NCI-H345 (cell line): ENCODE measurements at places on chromosomes 4 and X.

DNA sequence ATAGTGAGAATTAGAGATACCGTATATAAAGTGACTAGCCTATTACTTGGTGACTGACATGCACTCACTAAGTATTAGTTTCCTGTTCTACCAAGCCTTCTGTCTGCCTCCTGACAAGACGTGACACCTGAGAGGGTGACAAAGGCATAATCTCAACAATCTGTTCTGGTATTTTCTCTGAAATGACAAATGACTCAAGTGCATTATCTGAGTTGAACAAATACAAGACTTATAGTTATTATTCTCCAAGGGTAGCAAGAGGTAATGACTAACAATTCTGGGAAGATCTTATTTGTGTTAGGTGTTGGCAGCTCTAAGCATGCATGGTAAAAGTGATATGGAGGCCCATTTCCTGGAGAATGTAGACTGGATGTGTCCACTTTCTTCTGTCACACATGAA lies 60.6 kb downstream of the SYTL5 start:
- no peak for DNase-seq

GRCh38 chr4:54213761-54214160 lies 15.3 kb upstream of the PDGFRA start:
- DNase-seq, result no peak

GRCh38 chr4:141158219-141158618 lies 24.9 kb upstream of the RNF150 start:
- DNase-seq, result peak; percentile 22

DNA sequence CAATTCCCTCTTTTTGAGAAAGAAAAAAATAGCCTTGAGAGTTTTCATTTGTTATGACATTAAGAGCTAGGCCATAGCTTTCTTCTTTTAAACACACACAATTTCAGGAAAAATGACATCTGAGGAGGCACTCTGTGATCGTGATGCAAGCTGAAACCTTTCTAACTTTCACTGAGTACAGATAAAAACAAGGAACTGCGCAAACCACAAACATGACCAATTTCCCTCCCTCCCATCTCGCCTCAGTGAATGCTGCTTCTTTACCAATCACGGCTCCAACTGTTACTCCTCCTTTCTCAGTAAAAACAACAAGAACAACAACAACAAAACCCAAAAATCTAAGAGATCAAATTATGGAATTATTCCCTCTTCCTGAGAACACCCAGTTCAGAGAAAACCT lies 626.8 kb downstream of the TLL1 start:
- no peak for DNase-seq

DNA sequence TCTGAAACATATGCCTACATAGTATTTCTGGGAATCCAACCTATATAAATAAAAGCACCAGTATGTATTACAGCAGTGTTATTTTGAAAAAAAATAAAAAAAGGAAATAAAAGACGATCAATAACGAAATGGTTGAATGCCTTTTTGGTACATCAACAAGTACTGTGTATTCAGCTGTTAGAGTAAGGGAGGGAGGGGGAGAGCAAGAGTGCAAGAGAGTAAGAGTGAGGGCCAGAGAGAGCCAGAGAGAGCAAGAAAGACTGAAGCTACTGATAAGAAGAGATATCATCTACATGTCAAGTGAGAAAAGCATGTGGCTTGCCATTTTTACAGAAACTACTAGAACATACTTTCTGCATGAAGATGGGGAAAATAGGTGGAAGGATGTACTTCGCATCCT lies 1.8 kb downstream of the SPIN4 start:
- peak; percentile 35 for DNase-seq

GRCh38 chrX:8820910-8821527 lies 19.8 kb upstream of the FAM9A start:
- no peak for DNase-seq

- no peak for DNase-seq
Observed at GRCh38 chr4:19725130-19725529, 526.6 kb upstream of the SLIT2 start.

DNA sequence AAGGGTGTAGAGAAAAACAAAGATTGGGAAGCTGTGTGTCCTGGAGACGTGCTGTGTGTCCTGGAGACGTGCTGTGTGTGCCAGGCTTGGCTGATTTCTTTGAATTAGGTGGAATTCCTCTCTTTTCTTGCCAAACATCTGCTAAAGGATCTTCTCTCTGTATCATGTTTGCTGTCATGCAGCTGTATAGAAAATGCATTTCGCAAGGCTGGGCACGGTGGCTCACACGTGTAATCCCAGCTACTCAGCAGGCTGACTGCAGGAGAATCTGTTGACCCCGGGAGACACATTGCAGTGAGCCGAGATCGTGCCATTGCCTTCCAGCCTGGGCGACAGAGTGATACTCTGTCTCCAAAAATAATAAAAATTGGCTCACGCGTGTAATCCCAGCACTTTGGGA lies 187.0 kb downstream of the CRLF2 start:
- DNase-seq, result no peak

DNA sequence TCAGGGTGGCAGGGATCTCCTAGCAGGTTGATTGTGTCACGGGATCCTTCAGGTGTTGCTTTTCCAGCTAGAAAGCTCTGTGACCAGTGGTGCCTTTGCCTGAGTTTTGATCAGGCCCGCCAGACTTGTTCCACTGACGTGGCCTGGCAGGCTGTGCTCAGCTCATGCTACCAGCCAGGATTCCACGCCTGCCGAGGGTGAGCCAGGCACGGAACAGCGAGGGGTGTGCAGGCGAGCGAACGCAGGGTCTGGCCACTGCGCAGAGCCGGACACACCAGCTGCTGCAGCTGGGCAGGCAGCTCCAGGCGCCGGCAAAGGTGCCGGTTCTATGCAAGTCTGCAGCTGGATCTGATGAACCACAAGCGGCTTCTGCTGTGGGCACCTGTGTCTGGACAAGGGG lies 17.1 kb upstream of the SAT1 start:
- DNase-seq, result no peak

- no peak for DNase-seq
Observed at GRCh38 chr4:53863736-53864365, 200.6 kb downstream of the CHIC2 start.

- DNase-seq, result no peak
Observed at GRCh38 chrX:20513185-20513584, 246.5 kb upstream of the RPS6KA3 start.

DNA sequence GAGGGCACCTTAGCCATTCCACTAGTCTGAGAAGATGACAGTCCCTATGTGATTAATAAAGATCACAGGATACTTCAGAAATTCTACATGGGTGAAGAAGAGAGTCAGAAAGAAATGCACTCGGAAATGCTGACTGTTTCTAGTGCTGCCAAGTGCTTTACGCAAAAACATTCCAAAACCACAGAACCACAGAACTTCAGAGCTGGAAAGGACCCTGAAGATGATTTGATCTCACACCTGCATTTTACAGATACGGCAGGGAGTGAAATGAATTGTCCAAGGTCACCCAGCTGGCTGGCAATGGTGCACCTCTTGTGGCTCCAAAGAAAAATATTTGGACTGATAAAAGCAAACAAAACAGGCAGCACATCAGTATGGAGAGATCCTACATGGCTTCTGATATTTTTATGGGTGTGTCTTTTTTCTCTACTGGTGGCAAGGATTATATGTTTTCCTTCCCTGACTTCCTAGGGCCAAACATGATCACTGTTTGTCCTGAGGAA lies 115.9 kb downstream of the MAML3 start:
- DNase-seq, result no peak

DNA sequence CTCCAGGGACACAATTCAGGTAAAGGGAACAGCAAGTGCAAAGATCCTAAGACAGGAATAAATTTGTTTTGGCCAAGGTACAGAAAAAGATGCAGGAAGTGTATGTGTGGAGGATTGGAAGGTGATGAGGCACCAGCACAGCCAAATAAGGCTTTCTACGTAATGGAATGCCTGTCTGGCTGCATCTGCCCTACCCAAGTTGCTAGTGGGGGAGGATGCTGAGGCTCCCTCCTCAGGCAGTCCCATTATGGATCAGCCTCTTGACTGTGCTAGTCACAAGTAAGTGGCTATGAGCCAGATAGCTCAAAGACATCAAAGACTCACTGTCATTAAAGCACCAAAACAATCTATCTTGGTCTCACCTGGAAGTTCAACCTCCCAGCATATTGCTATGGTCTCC lies 300.9 kb upstream of the FAT4 start:
- no peak for DNase-seq

DNA sequence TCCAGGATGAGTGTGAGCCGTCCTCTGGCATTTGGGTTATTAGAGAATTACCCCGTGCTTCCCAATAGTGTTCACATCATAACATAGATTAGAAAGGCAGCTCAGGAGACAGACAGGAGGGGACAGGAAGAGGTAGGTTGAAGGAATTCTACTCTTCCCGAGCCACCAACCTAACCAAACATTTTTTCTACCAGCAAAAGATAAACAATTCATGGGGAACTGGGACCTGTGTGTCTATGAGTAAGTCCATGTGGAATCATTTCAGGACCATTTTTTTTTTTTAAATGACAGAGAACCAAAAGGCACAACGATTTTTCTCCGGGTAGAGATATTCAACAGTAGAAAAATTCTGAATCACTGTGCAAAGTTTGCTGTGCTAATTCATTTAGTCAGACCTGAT lies 174.2 kb upstream of the ETNPPL start:
- no peak for DNase-seq

DNA sequence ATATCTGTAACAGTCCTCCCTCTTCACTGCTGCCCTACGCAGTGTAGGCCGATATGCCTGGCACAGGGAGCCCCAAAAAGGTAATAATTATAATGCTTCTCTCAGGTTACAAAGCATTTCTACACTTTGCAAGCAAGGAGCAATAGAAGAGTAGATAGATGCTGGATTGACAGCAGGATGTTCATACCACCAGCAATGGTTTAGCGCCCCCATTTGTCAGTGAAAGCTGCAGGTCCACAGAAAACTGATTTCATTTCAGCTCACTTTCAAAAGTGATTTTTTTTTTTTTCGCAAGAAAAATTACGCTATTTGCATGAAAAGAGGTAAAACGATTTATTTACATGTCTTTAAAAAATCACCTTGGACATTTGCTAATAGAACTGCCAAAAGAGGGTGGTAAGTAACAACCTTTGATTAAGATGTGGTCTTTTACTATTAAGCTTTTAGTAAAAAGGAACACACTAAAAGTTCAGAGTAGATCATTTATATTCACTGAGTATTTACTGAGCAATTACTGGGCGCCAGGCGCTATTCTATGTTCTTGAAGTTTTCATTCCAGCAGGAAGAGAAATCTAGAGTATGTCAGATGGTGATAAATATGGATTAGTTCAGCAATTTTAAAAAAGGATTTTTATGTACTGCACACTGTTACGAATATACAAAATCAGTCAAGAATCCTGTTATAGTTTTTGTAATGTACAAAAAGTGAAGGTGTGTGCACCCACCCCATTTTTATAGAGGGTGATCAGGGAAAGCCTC lies 34.4 kb downstream of the HPF1 start:
- no peak for DNase-seq

- DNase-seq, result no peak
Observed at GRCh38 chrX:50470103-50471031, at the start of gene DGKK. Gene DGKK, minus strand, starts transcription at chrX:50470825. Its CDS starts 147 bp downstream, at chrX:50470678.

GRCh38 chr4:74474345-74475090 lies 29.6 kb downstream of the AREG start:
- no peak for DNase-seq

DNA sequence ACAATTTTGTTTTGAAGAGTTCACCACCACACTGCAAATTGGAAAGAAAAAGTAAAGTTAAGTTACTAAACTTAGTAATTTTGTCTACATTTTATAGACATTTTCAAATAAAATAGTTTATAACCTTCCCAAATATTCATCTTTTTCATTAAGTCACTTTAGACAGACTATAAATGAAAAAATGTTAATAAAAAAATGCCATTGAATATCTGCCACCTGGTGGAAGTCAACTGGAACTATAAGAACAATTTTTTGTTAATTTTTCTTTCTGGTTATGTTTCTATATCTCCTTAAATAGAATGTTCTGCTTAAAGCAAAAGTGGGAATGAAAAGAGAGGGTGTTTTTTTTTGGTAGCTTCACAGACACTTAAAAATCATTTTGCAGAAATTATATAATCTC lies 534.4 kb upstream of the PCDH10 start:
- no peak for DNase-seq

GRCh38 chr4:150336676-150337412 lies 245.1 kb upstream of the MAB21L2 start:
- no peak for DNase-seq

GRCh38 chr4:26826721-26827120 lies 33.9 kb upstream of the STIM2 start:
- no peak for DNase-seq

DNA sequence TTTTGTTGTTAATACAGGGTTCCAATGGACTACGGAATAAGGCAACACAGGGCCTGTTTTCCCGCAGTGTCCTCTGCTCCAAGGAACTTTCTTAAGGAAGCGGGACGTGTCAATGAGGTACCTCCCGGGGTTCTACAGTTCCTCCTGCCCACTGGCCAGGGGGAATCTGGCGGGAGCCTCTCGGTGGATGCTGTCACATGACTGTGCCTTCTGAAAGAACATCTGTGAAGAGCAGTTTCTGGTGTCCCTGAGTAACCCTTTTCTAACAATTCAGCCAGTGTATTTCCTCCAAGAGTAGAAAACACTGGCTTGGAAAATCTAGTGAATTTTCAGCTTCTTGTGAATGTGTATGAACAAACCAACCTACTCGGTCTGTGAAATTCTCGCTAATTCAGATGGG lies 32.7 kb downstream of the MFAP3L start:
- DNase-seq, result no peak

GRCh38 chr4:95038791-95039190 lies 281.0 kb downstream of the BMPR1B start:
- no peak for DNase-seq

DNA sequence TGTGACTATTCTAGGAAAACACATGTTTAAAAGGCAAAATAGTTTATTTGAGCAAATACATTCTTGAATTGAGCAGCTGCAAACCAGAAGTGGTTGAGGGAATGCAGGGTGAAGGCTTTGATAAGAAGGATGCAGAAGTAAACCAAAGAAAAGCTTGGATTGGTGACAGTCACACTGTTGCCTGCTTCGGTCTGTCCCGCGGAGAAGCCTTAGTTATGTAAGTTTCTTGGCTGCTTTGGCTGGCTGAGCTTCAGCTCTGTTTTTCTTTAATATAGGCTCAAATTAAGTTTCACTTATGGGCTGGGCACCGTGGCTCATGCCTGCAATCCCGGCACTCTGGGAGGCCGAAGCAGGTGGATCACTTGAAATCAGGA lies 67.6 kb downstream of the FAM53A start:
- DNase-seq, result no peak

DNA sequence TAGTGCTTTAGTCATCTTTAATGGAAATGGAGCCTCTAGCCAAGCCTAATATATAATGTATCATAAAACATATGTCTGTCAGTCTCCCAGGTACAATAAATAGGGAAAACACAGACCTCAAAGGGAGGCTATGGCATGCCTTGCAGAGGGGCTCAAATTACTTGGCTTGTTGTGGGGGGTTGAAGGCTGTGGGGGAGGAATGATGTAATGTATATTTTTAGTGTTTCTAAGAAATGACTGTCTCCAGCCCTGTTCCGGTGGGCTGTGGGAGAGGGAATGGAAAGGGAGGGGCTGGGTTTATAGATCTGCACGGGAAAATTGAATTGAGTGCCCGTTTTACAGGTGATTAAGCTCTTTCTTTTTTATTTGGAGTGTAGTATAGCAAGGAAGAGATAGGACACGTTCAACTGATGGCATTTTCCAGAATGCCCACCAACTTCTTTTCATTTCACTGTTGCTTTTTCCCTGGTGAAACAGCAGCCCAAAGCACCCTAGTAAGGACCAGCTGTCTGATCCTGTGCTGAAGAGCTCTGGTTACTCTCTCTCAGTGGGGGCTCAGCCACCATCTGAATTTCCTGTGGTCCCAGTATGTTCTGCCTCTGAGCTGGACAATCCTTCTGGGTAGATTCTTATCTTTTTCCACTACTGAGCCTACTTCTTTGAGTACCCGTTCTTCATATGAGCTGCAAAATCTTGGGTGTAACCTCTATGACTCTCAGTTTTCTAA lies 220.7 kb upstream of the CASK start:
- DNase-seq, result no peak
